Stimulated activated CD8-positive, alpha-beta memory T cell treated with anti-CD3 and anti-CD28 coated beads, Interleukin-7, amount 100 ng/mL, for 1 hour (primary cell): ENCODE measurements at places on chromosomes 13 and 19.

GRCh38 chr19:50330365-50331078 lies 1.3 kb upstream of the KCNC3 start:
- peak; percentile 57 for DNase-seq

GRCh38 chr13:26743971-26744370 lies 16.6 kb downstream of the GPR12 start:
- DNase-seq, result no peak

DNA sequence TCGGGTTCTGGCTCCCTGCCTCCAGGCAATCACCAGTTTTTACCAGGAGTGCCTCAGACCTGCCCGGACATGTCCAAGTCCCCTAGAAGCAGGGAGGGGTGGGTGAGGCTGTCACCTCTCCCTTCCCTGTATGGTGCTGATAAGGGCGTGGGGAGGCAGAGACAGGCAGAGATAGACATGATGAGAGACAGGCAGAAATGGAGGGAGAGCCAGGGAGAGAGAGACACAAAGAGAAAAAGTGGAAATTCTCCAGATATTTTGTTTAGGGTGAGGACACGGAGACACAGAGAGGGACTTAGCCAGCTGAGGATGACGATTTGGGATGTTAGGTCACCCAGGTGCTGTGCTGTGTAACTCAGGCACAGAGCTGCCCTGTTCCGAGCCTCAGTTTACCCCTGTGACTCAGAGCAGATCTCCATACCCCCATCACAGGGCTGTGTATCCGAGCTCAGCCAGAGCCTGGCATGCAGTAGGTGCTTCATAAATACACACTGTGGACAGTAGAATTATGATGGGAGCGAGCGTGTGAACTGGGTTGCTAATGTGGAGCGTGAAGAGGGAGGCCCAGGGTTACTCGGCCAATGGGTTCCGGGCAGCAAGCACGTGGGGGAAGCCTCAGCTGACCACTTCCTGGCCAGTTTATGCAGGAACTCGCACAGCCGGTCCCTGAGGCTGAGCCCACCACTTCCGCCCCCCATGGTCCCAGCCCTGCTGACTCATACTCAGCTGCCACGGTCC lies 11.9 kb upstream of the GDF15 start:
- peak; percentile 44 for DNase-seq

DNA sequence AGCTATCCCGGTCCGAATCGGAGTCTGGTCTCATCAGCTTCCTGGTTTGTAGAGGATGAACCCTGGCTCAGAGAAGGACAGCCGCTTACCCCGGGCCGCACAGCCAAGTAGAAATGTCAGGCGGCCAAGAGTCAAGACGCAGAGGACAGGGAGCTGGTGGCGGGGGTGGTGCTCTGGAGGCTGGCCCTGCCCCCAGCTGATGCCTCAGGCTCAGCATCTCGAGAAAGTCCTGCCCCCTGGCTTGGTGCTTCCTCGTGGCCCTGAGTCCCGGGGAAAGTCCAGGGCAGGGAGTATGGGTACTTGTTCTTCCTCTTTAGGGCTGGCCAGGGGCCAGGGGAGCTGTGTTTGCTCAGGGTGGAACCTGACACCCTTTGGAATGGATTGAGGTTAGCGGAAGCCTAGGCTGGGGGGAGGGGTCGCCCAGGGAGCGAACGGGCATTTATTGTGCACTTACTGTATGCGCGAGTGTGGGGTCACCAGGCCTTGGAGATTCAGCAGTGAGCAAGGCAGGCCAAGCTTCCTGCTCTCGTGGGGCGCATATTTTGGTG lies 2.2 kb downstream of the TJP3 start:
- DNase-seq, result no peak

DNA sequence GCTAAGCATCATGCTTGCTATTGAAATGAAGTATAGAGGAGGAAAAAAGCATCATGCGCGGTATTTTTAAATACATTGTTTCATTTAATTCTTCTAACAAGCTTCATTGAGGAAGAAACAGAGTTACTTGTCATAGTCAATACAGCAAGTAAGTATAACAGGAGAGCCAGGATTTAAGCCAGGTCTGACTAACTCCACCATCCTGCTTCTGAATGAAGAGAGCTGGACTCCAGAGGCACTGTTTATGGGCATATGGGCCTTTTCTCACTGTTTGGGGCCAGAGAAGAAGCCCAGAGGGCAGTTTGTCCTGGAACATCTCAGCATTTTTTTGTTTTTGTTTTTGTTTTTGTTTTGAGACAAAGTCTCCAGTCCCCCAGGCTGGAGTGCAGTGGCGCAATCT lies 7.9 kb downstream of the SAMD4B start:
- no peak for DNase-seq

GRCh38 chr19:3370214-3370720 lies 3.9 kb downstream of the NFIC start:
- DNase-seq, result no peak

- no peak for DNase-seq
These were observed 9.5 kb upstream of the URAD start for GRCh38 chr13:27997904-27998522.

GRCh38 chr13:106656186-106656585 lies 88.2 kb upstream of the ARGLU1 start:
- DNase-seq, result no peak

GRCh38 chr19:8505680-8506401 lies 3.4 kb upstream of the PRAM1 start:
- DNase-seq, result peak; percentile 38

DNA sequence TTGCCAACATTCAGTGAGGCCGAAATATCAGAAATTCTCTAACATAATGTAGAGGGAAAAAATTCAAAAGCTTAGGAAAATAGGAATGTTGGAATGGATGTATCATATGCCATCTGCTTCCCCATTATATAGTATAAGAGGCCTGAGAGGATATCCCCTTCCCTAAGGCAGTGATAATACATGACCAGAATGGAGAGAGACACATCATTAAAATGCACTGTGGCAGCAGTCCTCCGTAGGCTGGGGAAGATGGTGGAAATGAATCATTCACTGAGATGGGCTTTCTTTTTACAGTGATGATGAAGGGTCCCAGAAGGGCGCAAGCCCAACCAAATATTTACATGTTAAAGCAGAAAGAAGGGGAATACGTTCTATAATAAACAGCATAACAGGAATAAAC lies 799.1 kb upstream of the SPRY2 start:
- DNase-seq, result no peak

DNA sequence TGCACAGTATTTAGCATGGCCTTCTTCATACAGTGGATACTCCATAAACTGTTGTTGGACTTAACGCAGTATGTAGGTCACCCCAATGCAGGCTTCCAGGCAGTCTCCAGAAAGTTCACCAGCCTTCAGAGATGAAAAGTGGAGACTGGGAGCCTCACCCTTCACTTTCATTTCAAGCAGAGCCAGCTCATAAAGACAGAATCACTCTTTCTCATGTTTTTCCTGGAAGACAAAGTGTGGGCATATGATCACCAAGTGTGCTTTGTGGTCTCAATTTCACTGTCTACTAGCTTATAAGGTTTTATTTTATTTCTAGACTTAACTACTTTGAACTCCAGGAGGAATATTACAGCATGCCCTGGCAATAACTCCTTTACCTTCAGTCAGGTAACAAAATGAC lies 26.3 kb upstream of the TNFSF11 start:
- no peak for DNase-seq

DNA sequence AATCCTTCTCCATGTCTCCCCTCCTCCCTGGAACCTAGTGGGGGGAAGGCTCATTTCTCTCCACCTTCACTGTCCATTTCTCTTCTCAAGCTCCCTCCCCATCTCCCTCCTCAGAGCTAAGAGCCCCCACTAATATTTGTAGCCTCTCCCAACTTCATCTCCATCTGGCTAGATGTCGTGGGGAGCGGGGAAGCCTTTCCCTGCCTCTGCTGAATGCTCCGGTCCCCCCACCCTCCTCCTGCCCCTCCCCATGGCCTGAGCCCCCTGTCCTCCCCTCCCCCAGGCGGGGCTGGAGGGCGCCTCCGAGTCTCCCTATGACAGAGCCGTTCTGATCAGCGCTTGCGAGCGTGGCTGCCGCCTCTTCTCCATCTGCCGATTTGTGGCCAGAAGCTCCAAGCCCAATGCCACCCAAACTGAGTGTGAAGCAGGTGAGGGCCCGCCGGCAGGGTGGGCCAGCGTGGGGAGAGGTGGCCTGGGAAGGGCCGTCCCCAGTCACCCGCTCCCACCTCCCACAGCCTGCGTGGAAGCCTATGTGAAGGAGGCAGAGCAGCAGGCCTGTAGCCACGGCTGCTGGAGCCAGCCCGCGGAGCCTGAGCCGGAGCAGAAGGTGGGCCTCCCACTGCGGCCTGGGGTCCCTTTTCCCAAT lies 1.0 kb downstream of the TMEM59L start:
- DNase-seq, result no peak

DNA sequence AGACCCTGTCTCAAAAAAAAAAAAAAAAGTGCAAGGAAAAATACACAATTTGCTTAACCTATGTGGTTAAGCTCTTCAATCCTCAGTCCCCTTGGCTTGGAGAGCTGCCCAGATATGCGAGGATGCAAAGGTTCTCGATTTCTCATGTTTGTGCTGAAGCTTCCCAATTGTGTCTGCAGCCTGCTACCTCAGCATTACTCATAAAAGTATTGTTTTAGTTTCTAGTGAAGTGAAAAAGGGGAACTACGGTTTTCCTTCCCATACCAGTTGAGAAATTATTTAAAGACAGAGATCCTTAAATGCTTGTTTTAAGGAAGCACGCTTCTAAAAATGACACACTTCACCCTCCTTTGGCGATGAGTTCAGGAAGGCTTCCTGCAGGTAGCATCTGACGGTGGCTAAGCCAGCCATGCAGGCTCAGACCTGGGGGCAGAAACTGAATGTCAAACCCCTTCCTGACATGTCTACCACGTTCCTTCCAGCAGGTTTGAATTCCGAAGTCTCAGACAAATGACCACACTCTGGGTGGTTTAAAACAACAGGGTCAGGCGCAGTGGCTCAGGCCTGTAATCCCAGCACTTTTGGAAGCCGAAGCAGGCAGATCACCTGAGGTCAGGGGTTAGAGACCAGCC lies 47.9 kb downstream of the RUBCNL start:
- DNase-seq, result no peak

DNA sequence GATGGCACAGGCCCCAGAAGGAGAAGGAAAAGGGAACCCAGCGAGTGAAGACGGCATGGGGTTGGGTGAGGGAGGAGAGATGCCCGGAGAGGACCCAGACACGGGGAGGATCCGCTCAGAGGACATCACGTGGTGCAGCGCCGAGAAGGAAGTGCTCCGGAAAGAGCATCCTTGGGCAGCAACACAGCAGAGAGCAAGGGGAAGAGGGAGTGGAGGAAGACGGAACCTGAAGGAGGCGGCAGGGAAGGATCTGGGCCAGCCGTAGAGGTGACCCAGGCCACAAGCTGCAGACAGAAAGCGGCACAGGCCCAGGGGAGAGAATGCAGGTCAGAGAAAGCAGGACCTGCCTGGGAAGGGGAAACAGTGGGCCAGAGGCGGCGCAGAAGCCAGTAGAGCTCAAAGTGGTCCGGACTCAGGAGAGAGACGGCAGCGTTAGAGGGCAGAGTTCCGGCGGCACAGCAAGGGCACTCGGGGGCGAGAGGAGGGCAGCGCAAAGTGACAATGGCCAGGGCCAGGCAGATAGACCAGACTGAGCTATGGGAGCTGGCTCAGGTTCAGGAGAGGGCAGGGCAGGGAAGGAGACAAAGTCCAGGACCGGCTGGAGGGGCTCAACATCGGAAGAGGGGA lies 1.1 kb downstream of the PPP1R12C start:
- DNase-seq, result no peak

- DNase-seq, result no peak
These were observed 199.2 kb upstream of the MAB21L1 start for GRCh38 chr13:35675651-35676050.

DNA sequence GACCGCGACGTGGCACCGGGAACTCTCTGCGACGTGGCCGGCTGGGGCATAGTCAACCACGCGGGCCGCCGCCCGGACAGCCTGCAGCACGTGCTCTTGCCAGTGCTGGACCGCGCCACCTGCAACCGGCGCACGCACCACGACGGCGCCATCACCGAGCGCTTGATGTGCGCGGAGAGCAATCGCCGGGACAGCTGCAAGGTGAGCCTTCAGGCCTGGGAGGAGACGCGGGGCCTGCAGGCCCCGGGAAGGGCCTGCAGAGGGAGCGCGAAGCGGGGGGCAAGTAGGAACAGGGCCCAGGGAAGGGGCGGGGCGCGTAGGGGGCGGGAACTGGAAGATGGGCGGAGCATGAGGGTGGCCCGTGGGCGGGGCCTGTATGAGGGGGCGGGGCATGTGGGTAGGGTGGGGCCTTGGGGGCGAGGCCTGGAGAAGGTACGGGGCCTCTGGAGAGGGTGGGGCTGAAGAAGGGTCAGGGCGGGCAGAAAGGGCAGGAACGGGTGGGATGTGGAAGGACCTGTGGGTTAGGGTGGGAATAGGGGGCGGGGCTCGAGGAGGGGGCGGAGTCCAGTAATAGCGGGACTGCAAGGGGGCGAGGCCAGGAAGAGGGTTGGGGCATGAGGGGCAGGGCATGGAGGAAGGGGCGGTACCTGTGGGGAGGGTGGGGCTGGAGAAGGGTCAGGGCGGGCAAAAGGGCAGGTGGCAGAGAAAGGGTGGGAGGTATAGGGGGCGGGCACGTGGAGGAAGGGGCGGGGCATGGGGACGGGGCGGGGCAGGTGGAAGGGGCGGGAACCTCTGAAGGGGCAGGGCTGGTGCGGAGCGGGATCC lies 2.5 kb downstream of the CFD start:
- peak; percentile 44 for DNase-seq

DNA sequence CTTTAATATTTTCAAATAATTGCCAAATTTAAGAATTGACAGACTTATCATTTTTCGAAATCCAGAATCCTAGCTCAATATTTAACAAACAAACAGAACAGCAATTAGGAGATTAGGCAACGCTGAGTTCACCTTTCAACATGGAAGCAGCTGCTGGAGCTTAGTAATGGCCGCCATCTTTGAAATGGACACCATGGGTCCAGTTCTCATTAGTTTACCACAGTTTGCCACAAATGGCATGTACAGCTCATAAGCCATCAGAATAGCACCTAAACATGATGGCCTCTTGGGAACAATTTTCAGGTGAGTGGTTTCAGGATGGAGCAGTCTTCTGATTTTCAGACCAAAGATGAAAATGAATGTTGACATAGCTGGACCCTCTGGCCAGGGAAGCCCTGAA lies 313.6 kb upstream of the OBI1 start:
- DNase-seq, result no peak

- DNase-seq, result no peak
These were observed 60.0 kb downstream of the VWA8 start for GRCh38 chr13:41900918-41901317.

- no peak for DNase-seq
These were observed 35.5 kb downstream of the LYL1 start for GRCh38 chr19:13066933-13067807.

GRCh38 chr13:98393873-98394272 lies 183.0 kb downstream of the STK24 start:
- DNase-seq, result no peak

GRCh38 chr13:75870397-75870903 lies 234.3 kb downstream of the LMO7 start:
- no peak for DNase-seq

GRCh38 chr19:30911491-30911890 lies 437.7 kb downstream of the TSHZ3 start:
- DNase-seq, result no peak

GRCh38 chr19:2863816-2864215 lies 3.3 kb upstream of the ZNF556 start:
- no peak for DNase-seq
